Peyer's patch (tissue), 4 donors: ENCODE measurements at places on chromosomes 1 and 21.

DNA sequence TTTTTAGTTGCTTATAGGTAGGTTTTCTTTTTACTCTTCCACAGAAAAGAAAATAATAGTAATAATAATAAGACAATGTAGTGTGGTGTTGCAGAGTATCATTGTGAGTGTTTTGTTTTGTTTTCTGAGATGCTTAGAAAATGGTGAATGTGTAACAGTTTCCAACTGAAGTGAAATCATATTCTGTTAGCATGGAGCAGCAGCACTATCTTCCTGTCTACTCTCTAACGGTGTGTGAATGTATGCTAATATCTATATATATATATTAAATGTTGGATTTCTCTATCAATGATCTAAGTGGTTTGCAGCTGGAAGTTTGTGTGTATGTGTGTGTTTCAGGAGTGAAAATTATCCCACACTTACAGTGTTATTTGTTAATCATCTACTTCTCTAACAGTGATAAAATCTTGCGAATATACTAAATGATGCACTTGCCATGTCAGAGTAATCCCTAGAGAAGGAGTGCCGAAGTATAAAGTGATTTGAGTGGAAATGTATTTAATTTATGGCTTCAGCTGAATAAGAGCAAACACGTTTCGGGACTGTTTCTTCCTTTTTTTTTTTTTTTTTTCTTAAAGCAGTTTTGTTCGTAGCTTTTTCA, 377 bp downstream of the SAMD13 start:
- peak overlapping the region; percentile 99 for H3K27ac ChIP-seq
- no peaks in the 10 kb centered on the region for H3K4me1 ChIP-seq
- DNase-seq = no peak
- no peaks in the 10 kb centered on the region for H3K36me3 ChIP-seq
- no peaks in the 10 kb centered on the region for H3K27me3 ChIP-seq

- no peaks in the 10 kb centered on the region for H3K4me1 ChIP-seq
- no peak for DNase-seq
- H3K27me3 ChIP-seq = no peaks in the 10 kb centered on the region
- no peak overlapping the region for H3K4me3 ChIP-seq
- no peaks in the 10 kb centered on the region for H3K36me3 ChIP-seq
- no peak overlapping the region for H3K27ac ChIP-seq
These were observed 216.2 kb downstream of the SETD4 start for GRCh38 chr21:35843911-35844667.

GRCh38 chr1:186139701-186140100, 235.4 kb downstream of the TPR start:
- no peaks in the 10 kb centered on the region for H3K4me1 ChIP-seq
- no peaks in the 10 kb centered on the region for H3K27me3 ChIP-seq
- no peak for DNase-seq
- H3K4me3 ChIP-seq = no peak overlapping the region

DNA sequence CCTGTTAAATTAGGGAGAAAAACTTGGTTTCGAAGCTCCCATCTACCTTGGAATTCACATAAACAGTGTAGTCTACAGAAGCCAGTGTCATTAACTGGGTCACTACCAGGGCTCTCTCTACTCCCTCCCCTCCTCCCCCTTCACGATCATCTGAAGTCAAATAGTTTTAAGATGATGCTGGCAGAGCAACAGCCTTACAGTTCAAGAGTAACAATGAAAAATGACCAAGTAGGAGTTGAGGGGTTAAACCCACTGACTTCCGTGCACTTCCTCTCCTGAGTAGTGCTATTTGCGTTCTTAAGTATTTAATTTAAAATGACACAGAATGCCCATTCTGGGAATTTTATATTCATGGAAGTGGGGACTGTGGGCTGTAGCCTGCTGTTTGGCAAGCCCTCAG, 236.9 kb downstream of the SIPA1L2 start:
- DNase-seq = no peak
- H3K36me3 ChIP-seq = no peaks in the 10 kb centered on the region
- no peaks in the 10 kb centered on the region for H3K4me1 ChIP-seq
- no peak overlapping the region for H3K4me3 ChIP-seq

- H3K4me1 ChIP-seq = no peaks in the 10 kb centered on the region
- no peaks in the 10 kb centered on the region for H3K27me3 ChIP-seq
- H3K4me3 ChIP-seq = no peak overlapping the region
These were observed 12.7 kb upstream of the CASQ1 start for GRCh38 chr1:160177667-160178066.

DNA sequence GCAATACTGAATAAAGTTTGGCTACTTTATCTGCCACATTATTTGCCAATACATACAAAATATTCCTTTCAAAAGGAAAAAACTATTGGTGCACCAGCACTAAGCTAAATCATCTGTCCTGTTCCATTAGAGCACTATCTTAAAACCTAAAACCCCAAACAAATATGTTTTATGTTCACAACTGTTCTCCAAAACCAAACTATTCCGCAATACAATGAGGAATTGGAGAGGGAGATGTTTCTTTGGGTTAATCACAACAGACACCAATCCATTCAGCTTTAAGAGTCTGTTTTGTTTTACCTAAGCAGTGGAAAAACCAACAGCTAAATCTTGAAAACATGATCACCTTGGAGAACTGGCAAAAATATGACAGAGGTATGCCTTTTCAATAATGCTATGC, 85.1 kb downstream of the ZNF644 start:
- H3K27me3 ChIP-seq = no peaks in the 10 kb centered on the region
- no peak overlapping the region for H3K4me3 ChIP-seq
- peaks cover 20% of the 10 kb centered on the region for H3K36me3 ChIP-seq
- no peak overlapping the region for H3K27ac ChIP-seq
- no peaks in the 10 kb centered on the region for H3K4me1 ChIP-seq
